ENCODE measurements at places on chromosomes 6 and 20.

DNA sequence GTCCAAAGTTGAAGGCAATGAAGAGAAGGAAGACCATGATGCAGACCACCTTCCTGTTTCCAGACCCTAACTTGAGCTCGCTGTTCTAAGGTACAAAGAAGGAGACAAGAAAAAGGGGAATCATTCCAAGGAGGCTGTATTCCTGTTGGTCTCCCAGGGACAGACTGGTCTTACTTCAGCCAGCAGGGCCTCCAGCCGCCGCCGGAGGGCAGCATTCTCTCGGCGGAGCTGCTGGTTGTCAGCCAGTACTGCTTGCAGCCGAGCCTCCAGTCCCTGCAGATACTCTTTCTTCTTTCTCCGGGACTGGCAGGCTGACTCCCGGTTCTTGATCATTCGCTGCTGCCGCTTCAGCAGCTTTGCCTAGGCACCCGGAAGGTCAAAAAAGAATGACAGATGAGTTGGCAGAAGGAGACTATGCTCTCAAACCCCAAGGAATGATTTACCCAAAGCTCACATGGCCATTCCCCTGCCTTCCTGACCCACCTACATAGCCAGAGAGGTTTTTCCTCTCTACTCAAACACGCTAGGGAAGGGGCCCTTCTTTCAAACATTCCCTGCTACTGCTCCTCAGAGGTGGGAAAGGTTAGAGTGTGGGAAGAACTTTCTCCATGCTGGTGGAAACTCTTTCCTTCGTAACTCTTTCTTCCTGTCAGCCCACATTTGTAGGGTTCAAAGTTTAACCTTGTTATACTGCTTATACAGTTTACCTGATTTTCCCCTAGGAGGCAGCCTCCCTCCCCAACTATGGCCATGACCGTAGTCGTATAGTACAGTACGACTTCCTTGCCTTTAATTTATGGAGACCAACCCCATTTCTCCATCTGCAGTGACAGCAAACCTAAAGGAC lies 9.0 kb downstream of the ATF6B start:
- peak; percentile 78 for DNase-seq

DNA sequence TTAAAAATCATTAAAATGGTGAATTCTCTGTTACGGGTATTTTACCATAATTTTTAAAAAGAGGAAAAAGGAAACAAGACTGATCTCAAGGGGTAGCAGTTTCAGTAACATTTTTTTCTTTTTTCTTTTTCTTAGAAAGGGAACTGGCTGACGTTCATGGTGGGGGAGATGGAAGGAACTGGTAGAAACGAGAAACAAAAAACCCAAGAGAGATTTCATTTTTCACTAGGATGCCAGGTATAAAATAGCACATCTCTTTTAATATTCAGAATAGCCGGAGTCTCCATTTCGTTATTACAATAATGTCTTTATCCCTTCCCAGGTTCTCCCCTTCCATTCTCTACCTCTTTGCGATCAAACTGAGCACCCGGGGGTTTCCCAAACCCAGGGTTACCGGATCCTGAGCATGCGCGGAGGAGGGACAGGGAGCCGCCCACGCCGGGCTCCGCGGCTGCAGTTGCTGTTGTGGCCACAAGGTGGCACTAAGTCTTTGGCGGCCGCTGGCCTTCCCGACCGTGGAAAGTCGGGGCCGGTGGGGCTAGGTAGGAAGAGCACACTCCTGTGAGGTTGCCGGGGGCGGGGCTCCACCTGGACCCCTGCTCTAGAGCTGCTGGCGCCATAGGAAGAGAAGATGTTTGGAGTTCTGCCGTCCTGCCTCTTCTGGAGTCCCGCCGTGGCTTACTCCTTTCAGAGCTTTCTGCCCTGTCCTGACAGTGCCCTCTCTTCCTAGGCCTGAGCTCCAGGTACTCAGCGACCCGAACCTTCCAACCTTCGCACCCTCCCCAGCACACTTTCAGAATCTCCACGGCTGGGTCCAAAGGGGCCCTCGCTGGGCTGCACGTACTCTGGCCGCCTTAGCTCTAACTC lies 146.8 kb downstream of the SH3BGRL2 start:
- peak; percentile 91 for DNase-seq

DNA sequence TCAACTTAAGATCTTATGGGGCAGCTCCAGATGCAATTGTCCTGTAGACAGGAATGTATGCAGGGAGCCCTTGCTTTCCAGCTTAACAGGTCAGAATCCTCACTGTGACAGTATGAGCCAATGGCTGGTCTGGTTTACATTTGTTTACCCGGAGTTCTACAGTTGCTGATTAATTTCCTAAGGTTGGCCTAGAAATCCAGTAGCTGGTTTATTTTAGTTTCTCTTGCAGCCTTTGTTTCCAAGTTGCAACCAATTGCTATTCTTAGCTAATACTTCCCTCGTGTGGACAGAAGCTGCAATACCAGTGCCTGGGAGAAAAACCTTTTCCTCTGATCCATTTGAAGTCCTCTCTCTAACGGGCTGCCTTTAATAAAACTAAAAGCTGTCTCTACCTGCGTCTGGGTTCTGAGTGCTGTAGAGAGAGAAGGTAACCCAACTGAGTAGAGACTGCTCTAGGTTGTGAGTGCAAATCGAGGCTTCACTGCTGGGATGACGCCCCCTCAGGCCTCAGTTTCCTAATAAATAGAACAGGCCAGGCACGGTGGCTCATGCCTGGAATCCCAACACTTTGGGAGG lies 45.9 kb downstream of the ZNF217 start:
- no peak for DNase-seq

- no peak for DNase-seq
Observed at GRCh38 chr6:38027685-38028373, 208.3 kb downstream of the ZFAND3 start.

GRCh38 chr6:169343886-169344749 lies 90.5 kb upstream of the THBS2 start:
- no peak for DNase-seq

DNA sequence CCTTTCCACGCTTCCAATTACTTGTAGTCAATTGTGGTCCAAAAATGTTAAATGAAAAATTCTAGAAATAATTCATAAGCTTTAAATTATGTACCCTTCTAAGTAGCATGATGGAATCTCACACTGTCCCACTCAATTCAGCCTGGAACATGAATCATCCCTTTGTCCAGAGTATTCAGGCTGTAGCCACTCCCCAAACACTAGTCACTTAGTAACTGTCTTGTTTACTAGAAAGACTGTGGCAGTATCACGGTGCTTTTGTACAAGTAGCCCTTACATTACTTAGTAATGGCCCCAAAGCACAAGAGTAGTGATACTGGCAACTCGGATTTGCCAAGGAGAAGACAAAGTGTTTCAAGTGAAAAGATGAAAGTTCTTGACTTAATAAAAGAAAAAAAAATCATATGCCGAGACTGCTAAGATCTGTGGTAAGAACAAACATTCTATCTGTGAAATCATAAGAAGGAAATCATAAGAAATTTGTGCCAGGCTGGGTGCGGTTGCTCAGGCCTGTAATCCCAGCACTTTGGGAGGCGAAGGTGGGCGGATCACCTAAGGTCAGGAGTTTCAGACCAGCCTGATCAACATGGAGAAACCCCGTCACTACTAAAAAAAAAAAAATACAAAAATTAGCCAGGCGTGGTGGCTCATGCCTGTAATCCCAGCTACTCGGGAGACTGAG lies 168.5 kb upstream of the SIM1 start:
- DNase-seq, result no peak

DNA sequence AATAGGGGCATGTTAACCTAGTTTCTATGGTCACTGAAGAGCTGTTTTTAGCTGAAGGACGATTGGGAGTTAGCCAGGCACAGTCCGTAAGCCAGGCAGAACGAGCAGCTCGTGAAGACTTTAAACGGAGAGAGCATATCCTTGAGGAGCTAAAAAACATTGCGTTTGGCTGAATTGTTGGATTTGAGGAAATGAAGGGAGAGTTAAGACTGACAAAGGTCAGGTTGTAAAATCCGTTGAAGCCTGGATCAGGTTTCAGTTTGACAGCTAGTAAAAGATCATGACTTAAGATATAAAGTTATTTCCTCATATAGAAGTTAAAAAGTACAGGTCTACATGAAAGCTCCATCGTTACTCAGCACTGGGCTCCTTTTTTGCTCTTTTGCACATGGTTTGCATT lies 2.8 kb downstream of the DBNDD2 start:
- DNase-seq, result no peak

DNA sequence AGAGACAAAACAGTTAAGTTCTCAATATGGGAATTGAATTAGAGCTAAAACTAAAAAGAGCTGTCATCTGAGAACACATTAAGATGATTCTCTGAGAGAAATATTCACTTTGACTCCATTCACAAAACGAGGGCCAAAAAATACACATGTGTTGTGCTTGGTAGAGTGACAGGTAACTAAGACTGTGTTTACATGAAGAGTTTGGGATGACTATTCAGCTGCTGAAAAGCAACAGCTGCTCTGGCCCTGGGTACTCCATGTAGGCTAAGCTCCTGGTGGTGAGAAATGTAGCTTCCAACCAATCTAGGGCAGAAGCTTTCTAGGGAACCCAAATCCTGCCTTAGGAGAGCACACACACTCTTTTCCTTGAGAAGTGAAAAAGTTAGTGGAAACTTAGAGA lies 184.5 kb downstream of the COL21A1 start:
- DNase-seq, result no peak

- DNase-seq, result no peak
Observed at GRCh38 chr20:19207541-19207940, 4.9 kb upstream of the SLC24A3 start.

DNA sequence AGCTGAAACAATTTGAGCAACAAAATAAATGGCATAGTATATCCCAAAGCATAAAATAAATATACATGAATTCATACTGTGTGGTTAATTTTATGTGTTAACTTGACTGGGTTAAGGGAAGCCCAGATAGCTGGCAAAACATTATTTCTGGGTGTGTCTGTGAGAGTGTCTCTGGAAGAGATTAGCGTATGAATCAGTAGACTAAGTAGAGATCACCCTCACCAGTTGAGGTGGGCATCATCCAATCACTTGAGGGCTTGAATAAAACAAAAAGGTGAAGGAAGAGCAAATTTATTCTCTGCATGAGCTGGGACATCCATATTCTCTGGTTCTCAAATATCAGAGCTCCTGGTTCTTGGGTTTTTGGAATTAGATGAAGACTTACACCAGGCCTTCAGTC lies 17.9 kb downstream of the SLC22A16 start:
- DNase-seq, result no peak

DNA sequence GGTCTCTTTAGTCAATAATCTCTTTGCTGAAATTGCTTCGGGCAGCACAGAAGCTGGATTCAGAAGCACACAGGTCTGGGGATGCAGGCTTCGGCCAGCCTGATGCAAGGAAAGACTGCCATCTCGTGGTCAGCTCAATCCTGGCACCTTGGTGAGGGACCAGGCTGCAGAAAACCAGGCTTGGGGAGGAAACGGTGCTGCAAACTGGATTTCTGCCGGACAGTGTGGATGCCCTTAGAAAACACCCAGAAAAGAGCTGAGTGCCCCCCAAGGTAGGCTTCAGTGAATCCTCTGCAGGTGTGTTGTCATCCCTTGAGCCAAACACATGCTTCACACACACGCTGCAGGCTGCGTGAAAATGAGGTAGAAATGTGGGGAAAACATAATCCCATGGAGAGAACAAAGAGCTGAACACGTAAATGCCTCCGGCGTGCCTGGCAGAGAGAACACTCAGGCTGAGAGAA lies 89.8 kb upstream of the PAX1 start:
- peak; percentile 47 for DNase-seq

DNA sequence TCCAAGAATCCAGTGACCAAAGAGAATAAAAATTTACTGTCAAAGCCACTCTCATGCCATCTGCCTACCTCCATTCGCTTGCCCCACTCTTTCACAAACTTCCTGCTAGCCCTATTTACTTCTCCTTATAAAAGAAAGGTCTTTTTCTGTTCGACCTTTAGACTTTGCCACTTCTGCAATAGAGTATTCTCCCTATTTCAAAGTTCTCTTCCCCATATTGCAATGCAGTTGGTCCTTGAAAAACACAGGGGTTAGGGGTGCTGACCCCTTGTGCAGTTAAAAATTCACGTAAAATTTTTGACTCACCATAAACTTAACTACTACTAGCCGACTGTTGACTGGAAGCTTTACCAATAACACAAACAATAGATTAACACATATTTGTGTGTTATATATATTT lies 15.0 kb downstream of the CCN2 start:
- no peak for DNase-seq

- DNase-seq, result no peak
Observed at GRCh38 chr6:90739339-90739738, 152.5 kb upstream of the MAP3K7 start.

GRCh38 chr6:135955099-135955498 lies 103.6 kb downstream of the PDE7B start:
- DNase-seq, result no peak

- no peak for DNase-seq
Observed at GRCh38 chr6:4606821-4607704, 169.1 kb upstream of the CDYL start.

GRCh38 chr20:15866916-15867730 lies 706.1 kb downstream of the KIF16B start:
- no peak for DNase-seq

- DNase-seq, result no peak
Observed at GRCh38 chr6:7127680-7128079, 19.9 kb downstream of the RREB1 start.

DNA sequence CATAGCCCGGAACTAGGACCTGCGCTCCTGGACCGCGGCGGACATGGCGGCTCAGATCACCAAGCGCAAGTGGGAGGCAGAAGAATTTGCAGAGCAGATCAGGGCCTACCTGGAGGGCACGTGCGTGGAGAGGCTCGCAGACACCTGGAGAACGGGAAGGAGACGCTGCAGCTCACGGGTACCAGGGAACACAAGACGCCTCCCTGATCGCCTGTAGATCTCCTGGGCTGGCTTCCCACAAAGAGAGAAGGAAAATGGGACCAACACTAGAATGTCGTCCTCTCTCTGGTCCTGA lies 15.1 kb upstream of the HLA-A start:
- DNase-seq, result no peak

GRCh38 chr6:132198896-132199295 lies 202.4 kb downstream of the MOXD1 start:
- DNase-seq, result no peak

DNA sequence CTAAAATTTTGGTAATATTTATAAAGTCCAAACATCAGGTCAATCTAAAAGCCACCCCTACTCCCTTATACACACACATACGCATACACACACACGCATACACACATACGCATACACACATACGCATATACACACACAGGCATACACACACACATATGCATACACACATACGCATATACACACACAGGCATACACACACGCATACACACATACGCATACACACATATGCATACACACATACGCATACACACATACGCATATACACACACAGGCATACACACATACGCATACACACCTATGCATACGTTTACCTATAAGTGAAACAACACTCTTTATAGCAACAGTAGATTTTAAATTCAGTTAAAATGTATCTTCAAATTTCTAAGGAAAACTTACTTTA lies 112.8 kb upstream of the C6orf118 start:
- DNase-seq, result no peak
